ENCODE measurements at places on chromosomes 13 and 19.

DNA sequence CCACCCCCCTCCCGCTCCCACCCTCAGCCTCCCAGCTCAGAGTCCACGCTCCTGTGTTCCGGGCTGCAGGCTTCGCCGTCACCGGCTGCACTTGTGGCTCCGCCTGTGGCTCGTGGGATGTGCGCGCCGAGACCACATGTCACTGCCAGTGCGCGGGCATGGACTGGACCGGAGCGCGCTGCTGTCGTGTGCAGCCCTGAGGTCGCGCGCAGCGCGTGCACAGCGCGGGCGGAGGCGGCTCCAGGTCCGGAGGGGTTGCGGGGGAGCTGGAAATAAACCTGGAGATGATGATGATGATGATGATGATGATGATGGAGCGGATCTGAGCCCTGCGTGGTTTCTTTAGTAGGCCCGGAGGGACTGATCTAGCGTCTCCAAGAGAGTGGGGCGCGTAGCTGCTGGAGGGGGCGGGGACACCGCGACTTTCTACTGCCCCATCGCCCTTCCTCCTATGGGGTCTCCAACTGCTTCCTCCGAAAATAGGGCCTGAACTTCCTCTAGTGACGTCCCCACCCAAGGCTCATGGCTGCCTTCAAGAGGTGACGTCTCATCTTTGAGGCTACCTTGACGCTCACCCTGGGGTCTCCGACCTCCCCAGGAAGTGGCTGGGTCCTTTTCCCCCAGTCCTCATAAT is 1.4 kb downstream of the RETN start:
- DNase-seq: no peak

DNA sequence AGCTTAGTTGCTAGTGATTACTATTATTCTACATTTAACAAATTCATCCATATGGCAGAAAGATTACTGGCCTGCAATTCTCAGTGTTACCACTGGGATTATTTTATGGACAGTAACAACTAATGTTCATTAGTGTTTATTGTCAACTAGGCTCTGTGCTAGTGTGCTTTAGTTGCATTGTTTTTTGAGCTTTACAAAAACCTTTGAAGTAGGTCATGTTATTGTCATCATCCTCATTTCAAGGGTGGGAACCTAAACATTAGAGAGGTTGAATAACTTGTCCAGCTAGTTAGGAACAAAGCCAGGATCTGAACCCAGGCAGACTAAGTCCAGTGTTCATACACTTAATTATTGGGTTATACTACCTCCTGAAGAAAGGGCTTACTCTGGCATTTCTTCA is 27.8 kb upstream of the TDRD3 start:
- no peak for DNase-seq

- DNase-seq: peak; percentile 69
These were observed 2.0 kb downstream of the SLC1A5 start for GRCh38 chr19:46786236-46787039.

- DNase-seq: no peak
These were observed 7.0 kb downstream of the PGLYRP1 start for GRCh38 chr19:46015687-46016425.

DNA sequence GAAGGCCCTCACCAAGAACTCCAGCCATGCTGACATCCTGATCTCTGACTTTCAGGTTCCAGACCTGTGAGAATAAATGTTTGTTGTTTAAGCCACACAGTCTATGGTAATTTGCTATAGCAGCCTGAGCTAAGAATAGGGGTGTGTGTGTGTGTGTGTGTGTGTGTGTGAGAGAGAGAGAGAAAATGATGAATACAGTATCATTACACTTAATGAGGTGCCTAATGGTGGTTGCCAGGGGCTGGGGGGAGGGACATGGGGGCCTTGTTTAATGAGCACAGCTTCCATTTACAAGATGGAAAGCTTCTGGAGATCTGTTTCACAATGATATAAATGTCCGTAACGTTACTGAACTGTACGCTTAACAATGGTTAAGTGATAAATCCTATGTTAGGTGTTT is 53.8 kb upstream of the LATS2 start:
- DNase-seq: no peak

- DNase-seq: no peak
These were observed 24.8 kb upstream of the NAXD start for GRCh38 chr13:110590577-110590976.

DNA sequence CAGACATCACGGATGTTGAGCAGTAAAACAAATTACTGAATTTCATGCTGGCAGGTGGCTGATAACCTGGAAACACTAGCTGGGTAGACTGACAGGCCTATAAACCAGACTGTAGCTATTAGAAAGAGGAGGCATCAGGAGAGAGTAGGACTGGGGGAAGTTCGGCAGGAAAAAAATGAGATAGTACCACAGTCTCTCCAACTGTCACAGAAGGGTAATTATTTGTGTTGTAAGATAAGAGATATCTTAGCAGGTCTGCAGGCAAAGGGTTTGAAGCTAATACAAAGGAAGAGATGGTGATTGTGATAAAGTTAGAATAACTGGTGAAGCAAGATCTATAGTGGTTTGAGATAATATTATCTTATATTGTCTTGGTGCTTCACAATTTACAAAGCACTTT is 41.7 kb downstream of the MIPEP start:
- no peak for DNase-seq

- no peak for DNase-seq
These were observed 32.1 kb downstream of the TSHZ3 start for GRCh38 chr19:31317093-31317492.

DNA sequence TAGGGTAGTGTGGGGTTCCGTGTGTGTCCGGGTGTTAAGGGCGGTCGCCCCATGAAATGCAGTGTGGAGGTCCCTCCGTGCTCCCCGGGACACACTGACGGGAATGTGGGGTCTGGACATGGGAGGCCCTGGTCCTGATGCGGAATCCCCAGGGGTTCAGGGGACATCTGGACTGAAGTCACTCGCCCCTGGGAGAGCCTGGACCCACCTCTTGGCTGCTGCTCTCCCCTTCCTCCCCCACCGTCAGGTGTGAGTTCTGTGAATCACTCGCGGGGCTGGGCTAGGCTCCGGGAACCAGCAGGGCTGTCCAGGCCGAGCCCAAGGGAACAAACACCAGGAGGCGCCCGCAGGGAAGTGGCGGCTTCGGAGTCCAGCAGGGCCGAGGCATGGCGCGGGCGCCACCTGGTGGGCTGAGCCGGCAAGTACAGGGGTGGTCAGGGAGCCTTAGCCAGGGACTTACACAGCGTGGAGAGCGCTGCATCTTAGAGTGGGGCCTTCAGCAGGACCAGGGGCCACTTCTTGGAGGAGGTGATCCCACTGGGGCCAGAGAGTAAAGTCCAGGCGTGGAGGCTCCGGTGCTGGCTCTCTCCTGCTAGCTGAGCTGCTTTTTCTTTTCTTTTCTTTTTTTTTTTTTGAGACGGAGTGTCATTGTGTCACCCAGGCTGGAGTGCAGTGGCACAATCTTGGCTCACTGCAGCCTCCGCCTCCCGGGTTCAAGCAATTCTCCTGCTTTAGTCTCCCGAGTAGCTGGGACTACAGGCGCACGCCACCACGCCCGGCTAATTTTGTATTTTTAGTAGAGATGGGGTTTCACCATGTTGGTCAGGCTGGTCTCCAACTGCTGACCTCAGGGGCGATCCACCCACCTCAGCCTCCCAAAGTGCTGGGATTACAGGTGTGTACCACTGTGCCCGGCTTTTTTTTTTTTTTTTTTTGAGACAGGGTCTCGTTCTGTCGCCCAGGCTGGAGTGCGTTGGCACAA is 20.1 kb downstream of the WTIP start:
- peak; percentile 91 for DNase-seq

GRCh38 chr13:38452656-38453055 is 103.0 kb downstream of the UFM1 start:
- no peak for DNase-seq

DNA sequence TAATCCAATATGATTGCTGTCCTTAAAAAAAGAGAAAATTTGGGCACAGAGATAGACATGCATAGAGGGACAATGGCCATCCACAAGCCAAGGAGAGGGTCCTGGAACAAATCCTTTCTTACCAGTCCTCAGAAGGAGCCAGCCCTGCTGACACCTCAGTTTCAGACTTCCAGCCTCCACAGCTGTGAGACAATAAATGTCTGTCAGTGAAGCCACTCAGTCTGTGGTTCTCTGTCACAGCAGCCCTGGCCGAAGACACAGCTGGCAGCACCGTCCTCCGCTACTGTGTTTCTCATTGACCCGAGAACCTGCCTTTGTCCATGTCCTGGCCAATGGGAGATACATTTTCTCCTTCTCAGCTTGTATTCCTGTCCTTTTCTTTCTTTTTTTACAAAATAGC is 207.9 kb downstream of the TM9SF2 start:
- no peak for DNase-seq

GRCh38 chr13:31421756-31422155 is 222.0 kb downstream of the B3GLCT start:
- DNase-seq: no peak

- no peak for DNase-seq
These were observed 15.0 kb downstream of the COG6 start for GRCh38 chr13:39670445-39670844.

GRCh38 chr19:38402623-38402966 is 298 bp upstream of the FAM98C start:
- DNase-seq: no peak

DNA sequence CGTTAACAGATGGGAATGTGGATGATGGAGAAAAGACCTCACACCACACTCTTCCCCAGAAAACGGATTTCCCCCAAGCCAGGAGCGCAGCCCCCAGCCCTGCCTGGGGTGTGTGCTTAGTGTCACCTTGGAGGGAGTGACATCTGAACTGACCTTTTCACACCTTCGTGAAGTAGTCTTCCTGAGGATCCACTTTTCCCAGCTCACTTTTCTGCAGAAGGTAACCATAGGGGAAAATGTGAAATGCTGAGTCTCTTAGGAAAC is 26.2 kb downstream of the SIAH3 start:
- DNase-seq: no peak

- DNase-seq: no peak
These were observed 38.4 kb downstream of the EFNB2 start for GRCh38 chr13:106497079-106497478.

GRCh38 chr19:39083983-39084731 is at the start of gene ACP7:
Gene ACP7 (plus strand): TSS chr19:39084368. CDS start chr19:39085270, 902 bp downstream.
- no peak for DNase-seq

DNA sequence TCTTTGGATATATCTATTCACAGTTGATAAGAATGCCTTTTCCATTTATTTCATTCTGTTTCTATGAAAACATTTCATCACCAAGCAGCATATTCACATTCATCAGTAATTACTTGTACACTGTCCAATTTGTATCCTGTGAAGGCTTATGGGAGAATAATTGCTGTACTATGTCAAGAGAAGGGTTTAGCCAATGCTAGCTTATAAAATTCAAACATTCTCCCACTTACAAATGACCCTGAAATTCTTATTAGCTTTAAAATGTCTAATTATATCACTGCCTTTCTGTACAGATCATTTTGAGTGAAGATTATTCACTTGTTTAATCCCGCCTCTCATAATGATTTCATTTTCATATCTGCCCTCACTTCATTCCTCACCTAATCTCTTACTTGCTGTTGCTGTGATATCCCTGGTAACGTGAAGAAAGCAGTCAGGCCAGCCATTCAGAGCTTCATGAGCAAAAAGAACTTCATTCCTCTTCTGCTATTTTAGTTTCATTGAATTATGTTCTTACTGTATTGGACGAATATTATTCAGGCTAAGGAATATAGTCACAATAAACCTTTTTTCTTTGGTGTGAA is 778.7 kb downstream of the OLFM4 start:
- no peak for DNase-seq

GRCh38 chr19:4063369-4064148 is 3.1 kb downstream of the ZBTB7A start:
- DNase-seq: no peak

- peak; percentile 29 for DNase-seq
These were observed 127.4 kb downstream of the DCT start for GRCh38 chr13:94352057-94352456.

DNA sequence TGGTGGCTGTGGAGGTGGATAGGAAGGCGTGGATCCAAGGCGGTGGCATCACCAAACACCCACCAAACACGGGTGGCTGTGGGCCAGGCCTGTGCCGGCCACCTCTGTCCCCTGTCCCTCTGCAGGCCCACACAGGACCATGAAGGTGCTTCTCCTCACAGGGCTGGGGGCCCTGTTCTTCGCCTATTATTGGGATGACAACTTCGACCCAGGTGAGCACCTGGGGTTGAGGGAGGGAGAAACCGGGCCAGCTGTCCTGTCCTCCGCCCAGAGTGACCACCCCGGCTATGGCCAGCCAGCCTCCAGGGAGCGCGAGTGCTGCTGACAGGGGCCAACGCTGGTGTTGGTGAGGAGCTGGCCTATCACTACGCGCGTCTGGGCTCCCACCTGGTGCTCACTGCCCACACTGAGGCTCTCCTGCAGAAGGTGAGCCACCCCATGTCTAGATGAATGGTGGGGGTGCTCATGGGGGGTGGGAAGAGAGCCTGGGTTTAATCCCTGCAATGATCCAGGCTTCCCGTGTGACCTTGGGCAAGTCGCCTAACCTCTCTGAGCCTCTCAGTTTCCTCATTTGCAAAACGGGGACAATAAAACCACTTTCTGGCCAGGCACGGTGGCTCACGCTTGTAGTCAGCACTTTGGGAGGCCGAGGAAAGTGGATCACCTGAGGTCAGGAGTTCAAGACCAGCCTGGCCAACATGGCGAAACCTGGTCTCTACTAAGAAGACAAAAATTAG is 4.0 kb downstream of the HSD11B1L start:
- no peak for DNase-seq

DNA sequence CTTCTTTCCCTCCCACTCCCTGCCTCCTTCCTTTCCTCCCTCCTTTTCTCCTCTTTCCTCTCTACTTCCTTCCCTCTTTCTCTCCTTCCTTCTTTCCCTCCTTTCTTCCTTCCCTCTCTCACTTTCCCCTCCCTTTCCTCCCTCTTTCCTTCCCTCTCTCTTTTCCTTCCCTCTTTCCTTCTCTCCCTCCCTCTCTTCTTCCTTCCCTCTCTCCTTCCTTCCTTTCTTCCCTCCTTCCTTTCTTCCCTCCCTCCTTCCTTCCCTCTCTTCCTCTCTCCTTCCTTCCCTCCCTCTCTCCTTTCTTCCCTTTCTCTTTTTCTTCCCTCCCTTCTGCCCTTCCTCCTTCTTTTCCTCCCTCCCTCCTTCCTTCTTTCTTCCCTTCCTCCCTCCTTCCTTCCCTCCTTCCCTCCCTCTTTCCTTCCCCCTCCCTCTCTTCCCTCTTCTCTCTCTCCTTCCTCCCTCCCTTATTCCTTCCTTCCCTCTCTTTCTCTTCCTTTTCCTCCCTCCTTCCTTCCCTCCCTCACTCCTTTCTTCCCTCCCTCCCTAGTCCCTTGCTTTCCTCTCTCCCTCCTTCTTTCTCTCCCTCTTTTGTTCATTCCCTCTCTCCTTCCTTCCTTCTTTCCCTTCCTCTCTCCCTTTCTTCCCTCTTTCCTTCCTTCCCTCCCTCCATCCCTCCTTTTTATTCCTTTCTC is 443.9 kb downstream of the ZNF536 start:
- DNase-seq: no peak

All from astrocyte of the spinal cord (primary cell).